ENCODE measurements at places on chromosomes 1 and 21.
A peak's percentile ranks its signal among the peaks of the same experiment; 100 is the strongest.

DNA sequence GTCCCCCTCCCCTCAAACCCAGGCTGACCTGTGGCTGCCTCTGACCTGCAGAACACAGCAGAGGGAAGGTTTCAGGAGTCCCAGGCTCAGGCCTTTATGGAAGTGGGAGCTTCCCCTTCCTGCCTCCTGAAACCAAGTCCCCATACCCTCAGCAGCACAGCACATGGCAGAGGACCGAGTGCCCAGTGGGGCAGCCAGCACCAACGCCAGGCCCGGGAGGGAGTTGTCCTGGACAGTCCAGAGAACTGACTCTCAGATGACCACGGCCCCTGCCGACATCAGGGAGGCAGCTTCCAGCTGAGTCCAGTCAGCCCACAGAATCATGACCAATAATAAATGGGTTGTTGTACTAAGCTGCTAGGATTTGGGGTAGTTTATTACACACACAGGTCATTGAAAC lies 79.6 kb upstream of the ERG start:
- DNase-seq: no peak

- peak; percentile 83 for DNase-seq
Observed at GRCh38 chr1:198157241-198157846, 546 bp downstream of the NEK7 start.

GRCh38 chr1:201164645-201165044 lies 10.4 kb upstream of the TMEM9 start:
- no peak for DNase-seq

DNA sequence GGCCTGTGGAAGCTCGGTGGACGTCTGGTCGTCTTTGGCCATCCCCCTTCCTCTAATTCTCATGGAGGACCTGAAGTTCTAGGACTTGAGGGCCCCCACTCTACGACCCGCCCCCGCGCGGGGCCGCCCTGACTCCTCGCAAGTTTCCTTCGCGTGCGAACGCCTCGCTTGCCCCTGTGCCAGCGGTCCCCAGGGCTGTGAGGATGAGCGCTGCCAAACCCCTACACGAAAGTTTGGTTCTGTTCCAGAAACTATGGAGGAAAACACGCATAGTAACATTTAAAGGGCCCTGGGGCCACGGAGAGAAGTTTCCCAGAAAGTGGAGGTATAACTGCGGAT lies 304 bp upstream of the GNG12 start:
- no peak for DNase-seq

DNA sequence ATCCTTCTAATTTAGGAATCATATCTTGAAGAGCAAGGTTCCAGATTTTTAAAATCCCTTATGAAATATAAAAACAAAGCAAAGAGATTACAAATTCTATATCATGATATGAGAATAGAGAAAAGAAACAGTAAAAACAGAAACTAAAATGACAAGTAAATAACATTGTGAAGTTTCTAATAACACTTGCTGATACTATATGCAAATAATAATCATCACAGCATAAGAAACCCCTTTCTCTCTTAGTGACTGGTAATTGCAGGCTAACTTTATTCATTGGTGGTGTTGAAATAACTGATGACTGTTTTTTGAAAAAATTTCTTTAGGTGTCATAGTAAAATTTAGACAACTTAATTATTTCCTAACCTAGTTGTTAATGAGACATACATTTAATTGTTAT lies 281.6 kb downstream of the PLA2G4A start:
- DNase-seq: no peak

DNA sequence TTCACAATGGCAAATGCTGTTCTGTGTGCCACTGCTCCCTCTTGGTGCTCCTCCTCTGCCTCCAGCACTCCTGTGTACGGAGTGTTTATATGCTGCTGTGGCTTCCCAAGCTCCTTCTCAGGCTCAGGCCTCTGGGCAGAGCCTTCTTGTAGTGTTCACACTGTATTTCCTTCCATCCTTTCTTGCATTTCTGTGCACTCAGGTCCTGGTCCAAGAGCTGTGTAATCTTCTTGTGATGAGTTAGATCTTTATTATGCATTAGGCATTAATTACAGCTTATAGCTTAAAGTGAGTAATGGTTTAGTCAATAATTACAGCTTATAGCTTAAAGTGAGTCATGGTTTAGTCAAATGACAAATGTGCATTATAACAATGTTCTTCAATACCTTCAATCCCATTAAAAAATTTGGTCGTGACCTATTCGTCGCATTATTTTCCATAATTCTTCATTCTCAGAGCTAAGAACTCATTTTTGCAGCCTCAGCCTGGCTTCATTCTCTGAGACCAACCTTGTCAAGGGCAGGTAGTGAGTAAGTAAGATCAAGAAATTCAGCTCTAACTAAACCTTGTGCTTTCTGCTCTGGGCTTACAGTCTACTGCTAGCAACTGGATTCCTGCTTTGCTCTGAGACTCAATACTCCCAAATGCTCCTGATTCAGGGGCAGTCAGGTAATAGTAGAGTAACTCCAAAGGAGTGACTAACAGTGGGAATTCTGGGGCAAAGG lies 154.5 kb upstream of the SPAG17 start:
- DNase-seq: no peak

- DNase-seq: peak; percentile 36
Observed at GRCh38 chr1:193348091-193348768, 161.8 kb upstream of the B3GALT2 start.

- DNase-seq: no peak
Observed at GRCh38 chr1:204709960-204710912, 24.7 kb upstream of the LRRN2 start.

DNA sequence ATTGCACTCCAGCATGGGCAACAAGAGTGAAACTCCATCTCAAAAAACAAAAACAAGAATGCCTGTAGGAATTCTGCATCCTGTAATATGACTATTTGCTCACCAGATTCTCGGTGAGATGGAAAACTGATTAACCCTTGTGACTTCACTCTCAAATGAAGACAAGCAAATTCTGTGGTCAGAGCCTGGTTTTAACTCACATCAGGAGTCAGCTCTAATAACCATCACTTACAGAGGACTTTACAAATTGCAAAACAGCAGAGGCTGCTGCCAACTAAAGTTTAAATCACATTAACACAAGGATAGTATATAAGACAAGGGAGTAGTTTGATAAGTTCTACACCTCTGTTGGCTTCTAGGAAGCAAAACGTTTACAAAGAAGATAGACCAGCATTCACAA lies 35.7 kb upstream of the FAM163A start:
- DNase-seq: no peak

GRCh38 chr1:175146529-175147213 lies 45.9 kb downstream of the KIAA0040 start:
- DNase-seq: peak; percentile 90

DNA sequence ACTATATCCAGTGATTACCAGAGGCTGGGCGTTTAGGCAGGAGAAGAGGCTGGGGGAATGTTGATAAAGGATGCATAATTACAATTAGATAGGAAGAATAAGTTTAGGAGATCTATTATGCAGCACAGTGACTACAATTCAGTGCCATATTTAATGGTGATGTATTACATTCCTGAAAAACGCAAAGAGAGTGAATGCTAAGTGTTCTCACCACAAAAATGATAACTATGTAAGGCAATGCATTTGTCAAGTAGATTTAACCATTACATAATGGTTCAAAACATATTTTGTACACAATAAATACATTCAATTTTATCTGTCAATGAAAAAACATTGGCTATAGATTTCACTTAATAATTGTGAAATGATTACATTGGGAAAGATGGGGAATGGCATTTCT lies 548.9 kb downstream of the NUF2 start:
- DNase-seq: peak; percentile 42

GRCh38 chr1:76267631-76268030 lies 193.1 kb downstream of the ST6GALNAC3 start:
- no peak for DNase-seq

DNA sequence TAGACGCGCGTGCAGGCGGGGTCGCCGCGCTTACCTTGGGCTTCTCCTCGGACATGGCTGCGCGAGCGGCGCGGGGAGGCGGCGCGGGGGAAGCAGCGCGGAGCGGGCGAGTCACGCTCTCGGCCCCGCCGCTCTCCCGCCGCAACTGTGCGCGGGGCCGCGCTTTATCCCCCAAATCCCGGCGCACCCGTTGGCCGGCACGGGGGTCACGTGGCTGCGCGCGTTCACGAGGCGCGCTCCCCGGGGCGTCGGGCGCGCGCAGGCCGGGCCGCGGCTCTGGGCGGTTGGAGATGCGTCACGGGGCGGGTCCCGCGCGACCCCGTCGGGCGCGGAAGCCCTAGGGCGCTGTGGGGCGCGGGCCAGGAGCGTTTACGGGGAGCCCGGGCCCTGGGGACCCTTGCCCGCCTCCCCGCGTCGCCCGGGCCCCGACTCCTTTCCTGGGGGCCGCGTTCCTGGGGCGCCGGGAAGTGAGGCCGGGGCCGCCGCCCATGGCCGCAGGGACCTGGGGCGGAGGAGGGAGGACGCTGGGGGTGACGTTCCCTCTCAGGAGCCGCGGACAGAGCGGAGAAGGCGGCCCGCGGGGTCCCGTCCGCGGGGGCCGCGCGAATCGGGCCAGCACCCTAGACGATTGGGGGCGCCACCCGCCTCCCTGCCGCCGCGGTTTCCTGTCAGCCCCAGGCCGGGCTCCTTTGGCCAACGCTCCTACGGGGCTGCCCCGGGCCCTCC lies at the start of gene SUMO3:
SUMO3 (minus strand) TSS at position 149 of the 726 bp plus-strand sequence; CDS start at position 55, 94 bp downstream.
- peak; percentile 97 for DNase-seq

GRCh38 chr1:17587693-17588047 lies 48.2 kb downstream of the ARHGEF10L start:
- DNase-seq: peak; percentile 87

Measured in GM03348 (cell line).